ENCODE measurements at places on chromosomes 4 and X.

DNA sequence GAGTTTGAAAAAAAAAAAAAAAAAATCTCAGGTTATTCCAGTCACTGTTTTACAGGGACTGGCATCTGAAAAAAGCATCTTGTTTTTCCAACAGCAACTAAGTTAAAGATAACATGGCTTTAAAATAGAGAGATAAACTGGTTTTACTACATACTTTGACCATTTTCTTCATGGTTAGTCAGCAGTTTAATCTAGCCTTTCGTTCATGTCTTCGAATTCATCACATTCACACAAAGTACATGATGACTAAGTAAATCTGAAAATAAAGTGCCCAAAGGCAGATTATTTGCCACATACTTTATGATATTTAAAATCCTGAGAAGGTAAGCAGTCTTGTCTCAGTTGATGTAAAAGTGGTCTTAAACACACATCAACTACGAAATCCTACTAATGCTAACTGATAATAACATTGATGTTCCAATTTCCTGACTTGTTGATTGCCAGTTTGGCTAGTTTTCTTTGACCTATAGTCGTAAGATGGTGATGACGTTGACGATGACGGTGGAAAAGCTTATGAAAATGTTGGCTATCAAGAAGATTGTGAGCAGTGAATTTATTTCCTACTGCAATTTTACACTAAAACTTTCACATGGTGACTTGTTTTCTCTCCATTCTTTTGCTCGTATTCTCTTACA lies 540.5 kb upstream of the BOD1L1 start:
- no peak overlapping the region for H3K27ac ChIP-seq
- H3K4me1 ChIP-seq: peaks cover 20% of the 10 kb centered on the region
- H3K27me3 ChIP-seq: no peaks in the 10 kb centered on the region
- no peak overlapping the region for H3K4me3 ChIP-seq
- no peak for DNase-seq

GRCh38 chr4:149120331-149121022 lies 678.3 kb upstream of the NR3C2 start:
- no peaks in the 10 kb centered on the region for H3K36me3 ChIP-seq
- no peak overlapping the region for H3K4me3 ChIP-seq
- H3K27ac ChIP-seq: no peak overlapping the region
- peaks cover 7% of the 10 kb centered on the region for H3K4me1 ChIP-seq

DNA sequence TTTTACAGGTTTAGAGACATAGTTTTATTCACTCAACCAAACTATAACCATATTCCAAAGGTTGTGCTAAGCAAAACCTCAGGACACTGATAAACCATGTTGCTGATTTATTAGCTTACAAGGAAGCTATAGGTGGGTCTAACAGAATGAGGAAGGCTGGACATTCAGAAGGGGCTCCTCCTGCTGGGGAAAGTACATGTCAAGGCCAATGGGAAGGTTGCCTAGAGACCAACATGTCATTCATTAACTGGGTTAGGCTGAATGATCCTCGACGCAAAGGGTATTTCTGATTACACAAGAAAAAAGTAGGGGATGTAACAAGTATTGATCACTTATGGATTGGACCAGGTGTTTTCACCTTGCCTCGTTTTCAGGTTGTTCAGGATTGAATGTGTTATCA lies 30.3 kb downstream of the SLC10A6 start:
- no peak for DNase-seq
- H3K27me3 ChIP-seq: no peaks in the 10 kb centered on the region
- H3K4me1 ChIP-seq: peaks cover 18% of the 10 kb centered on the region
- H3K27ac ChIP-seq: no peak overlapping the region
- no peak overlapping the region for H3K4me3 ChIP-seq
- H3K36me3 ChIP-seq: peaks cover 18% of the 10 kb centered on the region

- H3K4me1 ChIP-seq: peaks cover 42% of the 10 kb centered on the region
- no peaks in the 10 kb centered on the region for H3K27me3 ChIP-seq
- H3K36me3 ChIP-seq: no peaks in the 10 kb centered on the region
- H3K27ac ChIP-seq: peak overlapping the region; percentile 80
- no peak for DNase-seq
- no peak overlapping the region for H3K4me3 ChIP-seq
These were observed 418.6 kb upstream of the DIPK2B start for GRCh38 chrX:45619290-45619689.

GRCh38 chrX:8204169-8204935 lies 33.3 kb upstream of the VCX2 start:
- no peaks in the 10 kb centered on the region for H3K36me3 ChIP-seq
- H3K4me3 ChIP-seq: no peak overlapping the region
- no peaks in the 10 kb centered on the region for H3K4me1 ChIP-seq
- no peak for DNase-seq
- no peaks in the 10 kb centered on the region for H3K27me3 ChIP-seq
- no peak overlapping the region for H3K27ac ChIP-seq

DNA sequence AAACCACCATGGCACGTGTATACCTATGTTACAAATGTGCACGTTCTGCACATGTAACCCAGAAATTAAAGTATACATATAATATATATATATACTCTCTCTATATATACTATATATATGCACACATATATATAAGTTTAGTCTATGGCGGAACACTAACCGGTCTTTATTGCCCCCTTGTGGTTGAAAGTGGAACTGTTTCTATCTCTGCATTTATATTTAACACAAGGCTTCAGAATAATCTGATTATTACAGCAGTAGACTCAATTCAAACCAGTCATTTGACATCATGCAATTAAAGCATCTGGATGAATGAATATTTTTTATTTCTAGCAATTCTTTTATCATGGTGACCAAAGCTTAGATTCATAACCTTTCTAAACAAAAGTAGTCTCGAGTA lies 14.6 kb downstream of the RAB9B start:
- no peak for DNase-seq
- H3K36me3 ChIP-seq: no peaks in the 10 kb centered on the region
- no peak overlapping the region for H3K4me3 ChIP-seq
- no peaks in the 10 kb centered on the region for H3K4me1 ChIP-seq

DNA sequence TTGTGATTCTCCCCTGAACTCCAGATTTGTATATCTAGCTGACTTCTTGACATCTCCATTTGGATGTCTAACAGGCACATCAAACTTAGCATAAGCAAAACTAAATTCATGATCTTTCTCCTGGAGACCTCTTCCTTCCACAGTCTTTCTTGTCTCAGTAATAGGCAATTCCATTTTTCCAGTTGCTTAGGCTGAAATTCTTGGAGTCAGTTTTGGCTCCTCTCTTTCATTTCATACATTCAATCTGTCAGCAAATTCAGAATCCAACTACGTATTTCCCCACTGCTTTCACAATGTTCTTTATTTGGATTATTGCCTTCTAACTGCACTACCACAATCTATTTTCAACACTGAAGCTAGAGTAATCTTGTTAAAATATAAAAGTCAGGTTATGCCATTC lies 219.9 kb upstream of the GLRA2 start:
- no peak for DNase-seq
- no peak overlapping the region for H3K27ac ChIP-seq
- H3K4me3 ChIP-seq: no peak overlapping the region
- no peaks in the 10 kb centered on the region for H3K4me1 ChIP-seq
- H3K36me3 ChIP-seq: no peaks in the 10 kb centered on the region

- DNase-seq: no peak
- H3K36me3 ChIP-seq: peaks cover 11% of the 10 kb centered on the region
- no peak overlapping the region for H3K27ac ChIP-seq
- H3K27me3 ChIP-seq: no peaks in the 10 kb centered on the region
- no peak overlapping the region for H3K4me3 ChIP-seq
These were observed 28.7 kb downstream of the IL13RA1 start for GRCh38 chrX:118756101-118756500.

GRCh38 chrX:19760841-19761512 lies 126.4 kb downstream of the SH3KBP1 start:
- no peaks in the 10 kb centered on the region for H3K36me3 ChIP-seq
- H3K27me3 ChIP-seq: no peaks in the 10 kb centered on the region

GRCh38 chr4:158234671-158235070 lies 24.4 kb downstream of the TMEM144 start:
- H3K4me3 ChIP-seq: no peak overlapping the region
- H3K4me1 ChIP-seq: peaks cover 4% of the 10 kb centered on the region
- no peak for DNase-seq
- H3K27ac ChIP-seq: no peak overlapping the region
- peaks cover 2% of the 10 kb centered on the region for H3K36me3 ChIP-seq

GRCh38 chr4:179804440-179804839 lies 2362.2 kb upstream of the AGA start:
- H3K27me3 ChIP-seq: peaks cover 2% of the 10 kb centered on the region
- H3K4me3 ChIP-seq: no peak overlapping the region

GRCh38 chrX:139388254-139388653 lies 142.3 kb upstream of the F9 start:
- no peak overlapping the region for H3K27ac ChIP-seq
- DNase-seq: no peak

- no peaks in the 10 kb centered on the region for H3K36me3 ChIP-seq
- peaks cover 11% of the 10 kb centered on the region for H3K4me1 ChIP-seq
- H3K27ac ChIP-seq: no peak overlapping the region
These were observed 2.3 kb downstream of the TBC1D1 start for GRCh38 chr4:37893164-37893563.

DNA sequence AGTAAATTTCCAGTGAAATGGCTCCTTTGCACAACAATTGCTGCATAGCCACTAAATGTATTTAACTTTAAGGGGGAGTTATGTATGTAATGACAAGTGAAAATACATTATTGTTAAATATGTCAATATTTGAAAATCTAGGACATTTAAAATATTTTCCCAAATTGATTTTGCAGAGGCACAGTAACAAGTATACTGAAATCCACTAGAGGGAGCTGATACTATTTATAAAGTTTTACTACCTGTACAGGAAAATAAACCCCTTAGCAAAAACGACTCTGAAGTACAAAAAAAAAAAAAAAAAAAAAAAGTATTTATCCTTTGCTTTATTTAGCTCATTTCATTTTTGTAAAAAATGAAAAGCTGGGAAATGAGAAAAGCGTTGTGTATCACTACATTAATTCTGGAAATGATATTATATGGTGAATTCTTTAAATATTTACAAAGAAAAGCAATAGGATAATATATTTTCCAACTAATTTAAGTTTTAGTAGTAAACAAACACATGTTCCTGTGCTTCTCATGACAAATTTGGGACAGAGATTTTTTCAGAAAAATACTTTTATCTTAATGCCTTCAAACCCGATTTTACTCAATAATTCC lies 727.7 kb downstream of the DMD start:
- H3K27ac ChIP-seq: no peak overlapping the region
- no peak overlapping the region for H3K4me3 ChIP-seq
- no peaks in the 10 kb centered on the region for H3K4me1 ChIP-seq
- DNase-seq: no peak

- H3K27me3 ChIP-seq: no peaks in the 10 kb centered on the region
- peaks cover 8% of the 10 kb centered on the region for H3K36me3 ChIP-seq
- peak overlapping the region; percentile 91 for H3K27ac ChIP-seq
- DNase-seq: no peak
These were observed 3.8 kb downstream of the ZFX start for GRCh38 chrX:24153178-24153795.

DNA sequence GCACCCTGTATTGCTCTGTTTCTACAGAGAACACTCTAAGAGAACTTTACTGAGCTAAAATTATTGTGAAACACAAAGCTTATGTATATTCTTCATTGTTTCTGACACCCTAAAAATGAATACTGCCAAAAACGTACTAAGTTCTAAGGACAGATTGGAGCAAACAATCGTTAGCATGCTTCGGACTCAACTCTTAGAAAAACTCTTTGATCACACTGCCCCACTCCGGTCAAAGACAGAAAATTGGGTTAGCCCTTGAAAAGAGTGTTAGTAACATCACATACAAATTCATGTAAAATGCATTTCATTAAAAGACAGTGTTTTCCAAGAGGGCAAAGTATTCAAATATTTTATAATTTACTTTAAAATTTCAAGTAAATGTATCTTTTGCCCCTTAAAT lies 177.4 kb downstream of the DCHS2 start:
- H3K36me3 ChIP-seq: peaks cover 3% of the 10 kb centered on the region
- H3K4me3 ChIP-seq: no peak overlapping the region
- no peak for DNase-seq
- no peaks in the 10 kb centered on the region for H3K27me3 ChIP-seq
- peaks cover 5% of the 10 kb centered on the region for H3K4me1 ChIP-seq

GRCh38 chr4:41534404-41534803 lies 3.6 kb upstream of the LIMCH1 start:
- H3K27me3 ChIP-seq: peaks cover 9% of the 10 kb centered on the region
- no peak overlapping the region for H3K4me3 ChIP-seq
- H3K4me1 ChIP-seq: peaks cover 26% of the 10 kb centered on the region
- no peak overlapping the region for H3K27ac ChIP-seq

- H3K36me3 ChIP-seq: no peaks in the 10 kb centered on the region
- DNase-seq: no peak
- H3K27ac ChIP-seq: no peak overlapping the region
- peaks cover 9% of the 10 kb centered on the region for H3K4me1 ChIP-seq
- no peaks in the 10 kb centered on the region for H3K27me3 ChIP-seq
- no peak overlapping the region for H3K4me3 ChIP-seq
These were observed 228.2 kb downstream of the FRMPD4 start for GRCh38 chrX:12366440-12366839.

- DNase-seq: no peak
- H3K4me3 ChIP-seq: peak overlapping the region; percentile 70
- peaks cover 25% of the 10 kb centered on the region for H3K4me1 ChIP-seq
- H3K27ac ChIP-seq: no peak overlapping the region
- peaks cover 42% of the 10 kb centered on the region for H3K27me3 ChIP-seq
These were observed 2.0 kb upstream of the PCDH19 start for GRCh38 chrX:100411802-100412715.

- H3K4me3 ChIP-seq: peak overlapping the region; percentile 80
- no peak for DNase-seq
- peaks cover 23% of the 10 kb centered on the region for H3K4me1 ChIP-seq
- peaks cover 16% of the 10 kb centered on the region for H3K36me3 ChIP-seq
- peak overlapping the region; percentile 71 for H3K27ac ChIP-seq
- H3K27me3 ChIP-seq: no peaks in the 10 kb centered on the region
These were observed 1.1 kb downstream of the PLXNA3 start for GRCh38 chrX:154458954-154459778.

DNA sequence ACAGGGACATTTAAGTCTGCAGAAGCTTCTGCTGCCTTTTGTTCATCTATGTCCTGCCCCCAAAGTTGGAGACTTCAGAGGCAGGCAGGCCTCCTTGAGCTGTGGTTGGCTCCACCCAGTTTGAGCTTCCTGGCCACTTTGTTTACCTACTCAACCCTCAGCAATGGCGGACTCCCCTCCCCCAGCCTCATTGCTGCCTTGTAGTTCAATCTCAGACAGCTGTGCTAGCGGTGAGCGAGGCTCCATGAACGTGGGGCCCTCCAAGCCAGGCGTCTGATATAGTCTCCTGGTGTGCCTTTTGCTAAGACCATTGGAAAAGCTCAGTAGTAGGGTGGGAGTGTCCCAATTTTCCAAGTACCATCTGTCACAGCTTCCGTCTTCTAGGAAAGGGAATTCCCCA lies 170.1 kb downstream of the CCNG2 start:
- DNase-seq: no peak
- peaks cover 36% of the 10 kb centered on the region for H3K27me3 ChIP-seq
- no peak overlapping the region for H3K4me3 ChIP-seq
- no peak overlapping the region for H3K27ac ChIP-seq

DNA sequence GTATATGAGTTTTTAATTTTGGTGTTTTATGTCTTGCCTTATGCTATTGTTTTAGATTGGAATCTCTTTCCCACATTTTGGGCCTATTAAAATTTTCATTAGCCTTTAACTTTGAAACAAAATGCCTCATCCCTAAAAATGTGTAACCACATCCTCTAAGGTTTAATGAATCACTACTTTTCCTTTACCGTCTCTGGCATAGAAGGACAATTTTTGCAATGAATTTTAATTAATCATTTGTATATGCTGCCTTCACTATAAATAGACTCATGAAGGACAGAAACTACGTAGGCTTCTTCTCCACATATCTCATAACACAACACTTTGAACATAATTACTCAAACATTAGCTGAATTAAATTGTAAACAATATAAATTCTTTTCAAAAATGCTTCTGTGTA lies 421.5 kb downstream of the NLGN4X start:
- H3K27ac ChIP-seq: no peak overlapping the region
- no peak for DNase-seq
- no peak overlapping the region for H3K4me3 ChIP-seq
- no peaks in the 10 kb centered on the region for H3K36me3 ChIP-seq
- no peaks in the 10 kb centered on the region for H3K27me3 ChIP-seq

Measured in chondrocyte (in vitro differentiated cells).